ENCODE measurements at places on chromosomes 2 and 18. TPM values are rescaled to one million over a fixed set of nuclear protein-coding genes. Genes with fewer than 3 reads are reported as not detected.

CD8B2 gene
- not detected for total RNA-seq

CCDC141 gene
- total RNA-seq, result 47.5 TPM

PECR gene
- 16.5 TPM for total RNA-seq

GAD1 gene
- total RNA-seq, result not detected

TLX2 gene
- total RNA-seq, result not detected

RGPD8 gene
- total RNA-seq, result 31.2 TPM

CPO gene
- not detected for total RNA-seq

LBX2 gene
- total RNA-seq, result 0.97 TPM

ALPG gene
- not detected for total RNA-seq

OSBPL6 gene
- total RNA-seq, result not detected

EFR3B gene
- total RNA-seq, result 0.12 TPM

ALK gene
- total RNA-seq, result not detected

CCDC93 gene
- 86.7 TPM for total RNA-seq

RGPD5 gene
- total RNA-seq, result 61.1 TPM

CNTNAP5 gene
- not detected for total RNA-seq

CTNNA2 gene
- total RNA-seq, result not detected

ZDBF2 gene
- total RNA-seq, result 18.7 TPM

CFAP65 gene
- total RNA-seq, result not detected

PNPT1 gene
- 28.2 TPM for total RNA-seq

DSC2 gene
- not detected for total RNA-seq

STARD6 gene
- total RNA-seq, result not detected

C2orf80 gene
- total RNA-seq, result not detected

CCBE1 gene
- not detected for total RNA-seq

SGPP2 gene
- 6.0 TPM for total RNA-seq

CXCR1 gene
- 0.12 TPM for total RNA-seq

RFX8 gene
- not detected for total RNA-seq

ABCA12 gene
- not detected for total RNA-seq

BCL2 gene
- 144 TPM for total RNA-seq

RAB17 gene
- not detected for total RNA-seq

SEC11C gene
- 69.8 TPM for total RNA-seq

SCYGR4 gene
- total RNA-seq, result not detected

EPC2 gene
- 72.3 TPM for total RNA-seq

TEX44 gene
- total RNA-seq, result not detected

IHH gene
- total RNA-seq, result 0.22 TPM

LYPD6B gene
- 1.2 TPM for total RNA-seq

SLC4A3 gene
- total RNA-seq, result not detected

HNMT gene
- total RNA-seq, result 0.12 TPM

HADHA gene
- total RNA-seq, result 104 TPM

MAPRE3 gene
- 7.1 TPM for total RNA-seq

IL1R2 gene
- total RNA-seq, result not detected

ICA1L gene
- total RNA-seq, result 6.8 TPM

MC4R gene
- not detected for total RNA-seq

CRIM1 gene
- 5.0 TPM for total RNA-seq

CHPF gene
- total RNA-seq, result 1.3 TPM

EDAR gene
- total RNA-seq, result not detected

FKBP7 gene
- total RNA-seq, result 1.7 TPM

EML6 gene
- total RNA-seq, result 47.2 TPM

NT5C1B gene
- total RNA-seq, result not detected

Measured in B cell (primary cell).